Liver (tissue), 10 donors: ENCODE measurements at places on chromosomes 5 and 9. TPM values are rescaled to one million over a fixed set of nuclear protein-coding genes. Genes with fewer than 3 reads are reported as not detected.

- no peak for DNase-seq
Measured at GRCh38 chr9:86041311-86041741, 58.0 kb downstream of the GOLM1 start.

The GPRIN1 gene
- 0.23 TPM for total RNA-seq

DNA sequence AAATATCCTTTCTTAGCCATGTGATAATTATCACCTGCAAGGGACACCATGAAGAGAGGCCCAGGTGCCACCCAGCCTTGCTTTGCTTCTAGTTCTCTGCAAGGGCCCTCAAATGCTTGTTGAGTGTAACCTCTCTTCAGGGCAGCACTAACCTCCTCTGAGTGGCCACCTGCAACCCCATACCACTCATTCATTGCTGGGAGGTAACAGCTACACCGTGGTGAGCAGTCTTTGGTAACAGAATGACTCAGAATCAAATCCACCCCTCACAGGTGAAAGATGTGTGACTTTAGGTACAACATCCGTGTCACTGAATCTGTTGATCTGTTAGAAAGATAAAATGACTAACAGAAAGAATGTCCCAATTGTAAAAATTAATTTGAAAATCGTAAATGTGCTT lies 365.1 kb upstream of the TRPC7 start:
- no peak for DNase-seq

The HTR4 gene
- total RNA-seq = 2.4 TPM

- no peak for DNase-seq
Measured at GRCh38 chr9:24881361-24881760, 335.7 kb upstream of the IZUMO3 start.

The CDX1 gene
- total RNA-seq = not detected

The ACTBL2 gene
- total RNA-seq = not detected

DNA sequence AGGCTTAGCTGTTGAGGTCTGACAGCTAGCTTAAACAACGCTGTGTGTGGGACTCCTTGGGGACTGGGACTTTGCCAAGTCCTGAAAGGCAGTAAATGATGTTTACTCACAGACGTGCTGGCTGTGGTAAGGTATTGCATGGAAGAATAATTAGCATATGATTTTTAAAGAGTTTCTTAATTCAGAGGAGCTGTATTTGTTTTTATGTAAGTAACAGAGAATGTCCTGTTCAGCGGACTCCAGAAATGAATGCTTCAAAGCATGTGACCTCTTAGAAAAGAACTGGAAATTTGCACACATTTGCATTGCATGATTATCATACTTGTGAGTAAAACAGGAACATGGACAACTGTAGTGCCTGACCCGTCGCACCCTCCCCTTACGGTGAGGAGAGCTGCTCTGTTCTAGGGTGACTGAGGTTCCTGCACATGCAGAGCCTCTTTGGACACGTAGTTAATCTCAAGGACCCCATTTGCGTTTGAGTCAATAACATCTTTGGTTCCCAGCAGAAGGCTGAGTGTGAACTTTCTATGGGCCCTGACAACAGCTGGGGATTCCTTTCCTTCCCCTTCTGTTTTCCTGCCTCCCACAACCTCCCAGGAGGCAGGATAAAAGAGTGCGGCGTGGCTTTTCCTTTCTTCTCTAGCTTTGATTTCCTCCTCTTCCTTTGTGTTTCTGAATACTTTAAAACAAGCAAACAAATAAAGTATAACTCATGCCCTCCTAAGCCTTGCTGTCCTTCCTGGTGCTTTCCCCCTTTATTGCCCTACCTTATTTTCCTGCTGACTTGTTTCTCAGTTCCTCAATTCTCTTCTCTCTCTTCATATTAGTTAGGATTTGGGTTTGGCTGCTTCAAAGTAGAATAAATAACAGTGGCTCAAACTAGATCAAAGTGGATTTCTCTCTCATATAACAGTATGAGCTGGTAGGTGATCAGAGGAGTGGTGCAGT lies 157.2 kb upstream of the CD180 start:
- DNase-seq = no peak

DNA sequence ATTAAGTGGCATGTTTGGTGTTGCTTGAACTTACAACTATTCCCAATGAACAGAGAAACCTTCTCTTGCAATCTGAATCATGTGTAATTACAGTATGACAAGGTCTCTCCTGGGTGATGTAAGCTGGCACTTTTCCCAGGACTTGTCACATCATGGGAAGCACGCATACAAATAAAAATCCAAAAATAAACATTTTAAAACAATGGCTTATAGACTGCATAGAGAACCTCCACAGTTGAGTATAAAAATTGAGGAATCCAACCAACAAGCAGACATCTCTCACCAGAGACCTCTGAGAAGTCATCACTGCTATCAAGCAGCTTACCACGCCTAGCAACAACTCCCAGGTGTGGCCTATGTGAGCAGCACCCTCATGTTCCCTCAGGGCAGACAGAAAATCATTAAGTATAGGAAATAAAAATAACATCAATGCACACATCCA lies 3.9 kb downstream of the MLLT3 start:
- DNase-seq = no peak

The FBN2 gene
- total RNA-seq = 0.84 TPM

GRCh38 chr5:33367416-33367815 lies 73.3 kb upstream of the TARS1 start:
- no peak for DNase-seq

The HMMR gene
- 48.5 TPM for total RNA-seq

The PLEKHG4B gene
- not detected for total RNA-seq

DNA sequence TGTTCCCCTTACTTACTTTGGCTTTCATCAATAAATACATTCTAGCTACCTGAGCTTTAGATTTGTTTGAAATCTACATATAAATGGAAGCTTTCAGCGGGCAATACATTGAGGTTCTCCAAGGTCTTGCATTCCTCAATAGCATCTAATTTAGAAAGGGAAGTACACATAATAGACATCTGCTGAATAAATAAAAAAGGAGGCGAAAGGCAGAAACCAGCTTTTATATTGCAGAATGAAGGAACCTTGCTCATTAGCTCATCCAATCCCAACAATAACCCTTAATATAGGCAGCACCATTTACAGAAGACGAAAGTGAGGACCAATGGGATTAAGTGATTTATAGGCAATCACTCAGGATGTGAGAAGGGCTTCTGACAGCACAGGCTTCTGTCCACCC lies 147.5 kb downstream of the MPDZ start:
- DNase-seq = no peak

DNA sequence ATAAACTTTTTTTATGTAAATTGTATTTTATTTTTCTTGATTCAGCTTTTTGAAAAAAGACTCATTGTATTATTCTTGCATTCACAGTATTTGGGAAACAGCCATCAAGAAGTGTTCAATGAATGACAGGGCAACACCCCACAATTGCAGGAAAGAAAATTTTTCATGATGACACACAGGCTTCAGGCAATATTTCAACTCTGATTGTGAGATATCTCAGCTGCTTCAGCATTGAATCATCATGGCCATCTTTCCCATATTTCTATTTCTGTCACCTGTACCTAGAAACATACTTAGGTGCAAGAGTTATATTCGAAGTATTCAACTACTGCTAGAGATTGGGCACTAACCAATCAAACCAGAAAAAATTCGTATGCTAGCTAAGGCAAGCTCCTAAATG lies 446.0 kb downstream of the ISL1 start:
- no peak for DNase-seq

The PCDHGA3 gene
- total RNA-seq = 0.59 TPM

The ESM1 gene
- total RNA-seq = 0.28 TPM

The PDCD1LG2 gene
- total RNA-seq = 2.5 TPM

GRCh38 chr5:92332039-92332438 lies 948.9 kb upstream of the ARRDC3 start:
- DNase-seq = no peak

- no peak for DNase-seq
Measured at GRCh38 chr5:1503241-1504068, 20.3 kb downstream of the LPCAT1 start.

The HBEGF gene
- 1.0 TPM for total RNA-seq

- no peak for DNase-seq
Measured at GRCh38 chr5:175596761-175597189, 61.1 kb upstream of the HRH2 start.

The SLCO6A1 gene
- not detected for total RNA-seq

- DNase-seq = no peak
Measured at GRCh38 chr5:113293975-113294310, 140.8 kb downstream of the TSSK1B start.

DNA sequence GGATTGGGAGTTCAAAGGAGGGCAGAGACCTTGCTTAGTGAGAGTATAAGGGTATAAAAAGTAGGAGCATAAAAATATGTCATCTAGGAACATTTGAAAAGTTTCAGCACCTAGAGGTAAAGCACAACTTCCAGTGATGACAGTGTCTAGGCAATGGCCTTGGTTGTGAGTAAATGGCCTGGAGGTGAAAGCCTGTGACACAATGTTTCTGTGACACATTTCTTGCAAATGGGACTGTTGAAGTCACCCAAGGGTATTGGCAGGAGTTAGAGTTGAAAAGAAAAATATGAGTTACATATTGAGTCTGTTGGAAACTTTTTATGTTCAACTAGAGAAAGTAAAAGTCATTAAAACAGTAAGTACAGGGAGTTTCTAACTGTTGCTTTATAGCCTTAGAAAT lies 14.8 kb downstream of the C5orf47 start:
- DNase-seq = no peak

GRCh38 chr5:60147791-60148190 lies 254.3 kb upstream of the PDE4D start:
- DNase-seq = no peak

DNA sequence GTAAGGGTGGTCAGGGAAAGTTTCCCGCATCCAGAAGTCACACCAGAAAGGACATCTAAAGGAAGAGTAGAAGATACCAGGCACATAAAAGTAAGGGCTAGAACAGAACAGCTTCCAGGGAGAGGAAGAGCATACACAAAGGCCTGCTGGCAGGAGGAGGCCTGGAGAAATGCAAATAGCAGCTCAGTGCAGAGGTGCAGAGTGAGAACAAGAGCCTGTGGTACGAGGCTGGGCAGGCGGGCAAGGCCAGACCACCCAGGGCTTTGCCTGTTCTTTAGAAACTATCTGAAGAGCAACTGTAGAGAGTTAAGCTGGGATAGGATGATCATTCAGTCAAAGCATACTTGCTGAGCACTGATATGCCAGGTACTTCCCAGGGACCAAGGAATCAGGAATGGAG lies 115.3 kb downstream of the DROSHA start:
- no peak for DNase-seq

GRCh38 chr9:135147474-135147805 lies 60.0 kb downstream of the OLFM1 start:
- DNase-seq = no peak

DNA sequence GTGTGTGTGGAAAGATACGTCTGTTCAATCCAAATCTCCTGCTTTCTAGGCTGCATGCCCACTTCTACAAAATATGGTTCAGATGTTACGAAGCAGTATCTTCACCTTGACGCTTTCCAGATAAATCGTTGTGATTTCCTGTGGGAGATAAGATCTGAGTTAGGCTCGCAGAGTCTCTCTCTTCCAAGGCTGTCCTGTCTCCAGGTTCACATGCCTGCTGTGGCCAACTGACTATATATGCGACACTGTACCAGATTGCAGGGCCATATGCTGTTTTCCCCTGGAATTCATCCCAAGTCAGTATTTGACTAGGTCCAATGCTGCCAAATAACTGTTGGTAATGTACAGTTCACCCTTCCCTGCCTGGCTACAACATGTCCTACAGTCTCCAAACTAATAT lies 47.9 kb downstream of the TMEM252 start:
- DNase-seq = no peak

GRCh38 chr5:171450423-171451331 lies 31.2 kb downstream of the FGF18 start:
- DNase-seq = no peak

The PRUNE2 gene
- total RNA-seq = 1.4 TPM

GRCh38 chr9:4228606-4229005 lies 71.3 kb downstream of the GLIS3 start:
- no peak for DNase-seq

DNA sequence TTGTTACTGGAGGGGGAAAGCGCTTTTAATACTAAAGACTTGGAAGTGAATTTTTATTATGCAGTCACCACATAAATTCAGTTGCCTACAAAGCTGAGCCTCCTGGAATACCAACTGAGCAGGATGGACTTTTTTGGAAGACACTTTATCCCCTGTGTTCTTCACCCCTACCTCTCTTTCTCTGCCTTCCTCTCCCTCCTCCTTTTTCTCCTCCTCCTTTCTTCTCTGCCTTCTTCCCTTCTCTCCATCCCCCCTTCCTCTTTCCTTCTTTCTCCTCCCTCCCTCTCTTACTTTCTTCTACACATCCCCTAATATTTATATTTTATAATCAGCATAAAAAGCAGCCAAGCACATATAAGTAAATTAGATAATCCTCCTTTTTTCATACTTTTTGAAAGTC lies 39.6 kb downstream of the MAP3K1 start:
- no peak for DNase-seq

GRCh38 chr9:135749171-135750045 lies 47.4 kb downstream of the KCNT1 start:
- DNase-seq = no peak

- DNase-seq = peak; percentile 42
Measured at GRCh38 chr9:26975728-26976707, 19.8 kb downstream of the IFT74 start.

- no peak for DNase-seq
Measured at GRCh38 chr5:63811961-63812360, 150.3 kb downstream of the HTR1A start.

GRCh38 chr5:144284931-144285502 lies 114.3 kb downstream of the KCTD16 start:
- no peak for DNase-seq

DNA sequence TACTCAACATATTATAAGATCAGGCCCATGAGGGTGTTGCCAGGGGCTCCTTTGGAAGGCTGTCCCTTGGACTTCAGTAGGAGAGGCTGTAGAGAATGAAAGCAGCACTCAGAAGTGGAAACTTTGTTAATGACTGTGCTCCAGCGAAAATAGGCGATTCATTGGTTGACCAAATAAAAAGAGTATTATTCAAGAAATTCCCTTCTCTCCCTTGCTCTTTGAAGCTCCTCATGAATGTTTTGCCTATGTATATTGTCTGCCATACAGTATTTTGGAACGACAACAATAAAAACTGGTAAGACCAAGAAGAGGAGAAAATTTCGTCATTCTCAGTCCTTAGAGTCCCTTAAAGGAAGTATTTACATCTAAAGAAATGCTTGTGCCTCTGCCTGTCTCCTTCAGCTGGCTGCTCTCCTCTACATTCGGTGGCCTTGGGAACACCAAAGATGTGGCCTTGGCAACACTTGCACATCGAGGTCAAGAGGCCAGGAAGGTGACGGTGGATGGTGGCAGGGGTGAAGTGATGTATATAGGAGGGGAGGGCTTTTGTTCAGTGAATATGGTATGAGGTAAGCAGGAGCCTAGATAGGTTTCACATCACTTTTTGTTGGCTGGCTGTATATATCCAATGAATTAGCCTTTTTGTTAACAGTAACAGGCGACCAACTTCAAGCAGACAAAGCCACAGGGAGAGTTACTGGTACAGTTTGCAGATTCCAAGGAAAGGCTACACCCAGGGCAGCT lies 95.0 kb upstream of the ACTBL2 start:
- DNase-seq = no peak
